ENCODE measurements at places on chromosomes 4 and X. TPM values are rescaled to one million over a fixed set of nuclear protein-coding genes. Genes with fewer than 3 reads are reported as not detected.

SRPK3 gene
- total RNA-seq: 1.5 TPM

TLR1 gene
- 0.40 TPM for total RNA-seq

ASMT gene
- total RNA-seq: not detected

GRCh38 chrX:78326401-78326800 lies 1.0 kb downstream of the CYSLTR1 start:
- no peak for DNase-seq

DNA sequence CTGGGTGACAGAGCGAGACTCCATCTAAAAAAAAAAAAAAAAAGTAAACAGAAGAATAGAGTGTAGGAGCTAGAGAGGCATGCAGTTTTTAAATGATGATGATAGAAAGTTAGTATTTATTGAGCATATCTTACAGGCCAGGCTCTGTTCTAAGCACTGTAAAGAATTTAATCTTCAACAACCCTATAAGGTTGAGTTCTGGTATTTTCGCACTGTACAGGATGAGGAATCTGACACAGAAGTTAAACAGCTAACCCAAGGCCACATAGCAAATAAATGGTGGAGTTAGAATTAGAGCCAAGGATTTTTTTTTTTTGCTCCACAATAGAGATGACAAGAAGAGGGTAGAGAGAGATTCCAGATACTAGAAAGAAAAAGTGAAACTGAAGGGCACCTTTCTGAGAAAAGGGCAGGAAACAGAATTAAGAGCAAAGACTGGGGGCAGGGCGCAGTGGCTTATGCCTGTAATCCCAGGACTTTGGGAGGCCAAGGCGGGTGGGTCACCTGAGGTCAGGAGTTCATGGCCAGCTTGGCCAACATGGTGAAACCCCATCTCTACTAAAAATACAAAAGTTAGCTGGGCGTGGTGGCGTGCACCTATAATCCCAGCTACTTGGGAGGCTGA lies 56.1 kb downstream of the KLHL5 start:
- no peak for DNase-seq

- DNase-seq: no peak
These were observed 11.9 kb upstream of the TMEM185A start for GRCh38 chrX:149643496-149643895.

- no peak for DNase-seq
These were observed 14.1 kb downstream of the ACSL1 start for GRCh38 chr4:184811526-184812198.

DNA sequence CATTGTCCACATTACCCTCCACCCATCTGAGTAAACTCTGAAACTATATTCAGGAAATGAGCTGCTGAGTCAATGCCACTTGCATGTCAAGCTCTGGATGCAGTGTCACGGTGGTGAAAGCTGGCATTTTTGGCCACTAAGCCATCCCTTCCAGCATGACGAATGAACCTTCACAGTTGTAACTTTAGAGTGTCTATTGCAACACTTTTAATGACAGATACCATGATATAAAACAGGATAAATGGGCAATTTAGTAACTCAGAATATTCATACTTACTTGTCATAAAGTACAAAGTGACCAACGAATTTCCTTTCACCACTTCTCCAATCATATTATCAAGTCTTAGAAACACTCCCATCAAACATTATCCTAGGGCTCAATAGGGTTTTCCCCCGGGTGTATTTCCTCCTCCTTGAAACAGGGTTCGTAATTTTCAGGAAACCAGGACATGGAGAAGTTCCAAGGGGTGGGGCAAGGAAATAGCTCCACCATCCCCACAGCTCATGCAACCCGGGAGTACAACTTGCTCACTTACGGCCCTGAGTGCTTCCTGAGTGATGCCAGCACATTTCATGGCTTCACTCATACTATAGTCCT lies 73.1 kb downstream of the MTHFD2L start:
- peak; percentile 99 for DNase-seq

GRCh38 chr4:56477192-56477702 lies 9.8 kb downstream of the SRP72 start:
- DNase-seq: no peak

GRCh38 chr4:142512161-142512560 lies 333.9 kb downstream of the INPP4B start:
- peak; percentile 89 for DNase-seq

GRCh38 chrX:1152090-1152489 lies 60.4 kb downstream of the CRLF2 start:
- DNase-seq: no peak

Data from PC-3 (cell line).